ENCODE measurements at places on chromosomes 1 and 21.

DNA sequence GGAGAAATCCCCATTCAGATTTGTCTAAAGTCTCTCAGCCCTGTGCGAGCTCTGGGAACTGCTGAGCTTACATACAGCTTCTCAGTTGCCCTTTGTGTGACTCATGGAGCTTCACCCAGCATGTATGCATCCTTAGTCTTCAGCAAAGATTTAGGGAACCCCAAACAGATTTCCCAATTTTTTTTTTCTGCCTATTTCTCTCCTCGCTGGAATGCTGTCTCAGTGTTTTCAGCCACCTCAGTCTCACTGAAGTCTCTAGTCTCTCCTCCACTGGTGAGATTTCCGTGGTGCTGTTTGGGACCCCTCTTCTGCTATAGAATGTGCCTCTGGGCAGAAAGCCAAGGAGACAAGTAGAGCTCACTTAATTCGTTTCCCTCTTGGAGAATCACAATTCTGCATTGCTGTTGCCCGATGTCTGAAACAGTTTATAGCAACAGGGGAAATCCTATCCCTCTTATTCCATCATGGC is 28.1 kb upstream of the TXLNA start:
- DNase-seq = no peak

DNA sequence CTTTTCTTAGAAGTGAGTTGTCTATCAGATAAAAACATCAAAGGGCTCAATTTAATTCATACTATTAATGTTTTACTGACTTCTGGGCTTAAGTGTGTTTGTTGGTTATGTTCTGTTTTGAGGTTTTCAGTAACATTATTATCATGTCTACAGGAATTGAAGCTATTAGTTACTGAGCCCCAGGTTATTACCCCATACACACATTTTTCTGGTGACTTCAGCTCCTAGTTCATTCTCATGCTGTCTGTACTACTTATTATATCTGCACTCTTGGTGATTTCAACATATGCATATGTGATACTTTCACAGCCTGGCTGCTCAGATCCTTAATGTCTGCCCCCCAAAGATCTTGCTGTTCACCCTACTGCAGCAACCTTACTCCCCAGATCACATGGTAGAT is 27.0 kb upstream of the SGIP1 start:
- DNase-seq = no peak

DNA sequence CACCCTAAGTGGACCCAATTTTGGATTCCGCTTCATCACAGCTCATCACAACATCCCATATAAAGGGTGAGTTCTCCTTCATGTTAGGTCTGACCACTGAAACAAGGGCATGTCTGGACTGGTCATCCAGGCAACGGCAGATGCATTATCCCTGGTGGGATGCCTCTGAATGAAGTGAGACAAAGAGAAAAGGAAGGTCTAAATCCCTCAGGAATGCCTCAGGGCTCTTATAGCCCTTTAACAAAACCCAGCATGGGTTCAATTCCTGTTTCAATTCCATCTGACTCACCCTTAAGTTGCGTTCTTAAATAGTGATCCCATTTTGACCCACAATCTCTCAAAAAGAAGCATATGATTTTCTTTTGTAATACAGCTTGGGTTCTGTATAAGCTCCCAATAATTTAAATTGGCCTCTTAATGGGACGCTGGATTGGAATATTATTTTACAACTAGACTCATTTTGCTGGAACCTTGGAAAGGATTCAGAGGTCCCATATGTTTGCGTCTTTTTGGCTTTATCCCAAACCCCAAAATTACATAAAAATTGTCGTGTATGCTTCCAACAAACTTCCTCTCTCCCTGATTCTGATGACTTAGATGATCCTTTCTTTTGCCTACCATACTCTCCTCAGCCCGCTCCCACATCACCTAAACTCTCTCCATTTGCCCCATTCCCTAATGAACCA is 287.4 kb upstream of the ZP4 start:
- no peak for DNase-seq

DNA sequence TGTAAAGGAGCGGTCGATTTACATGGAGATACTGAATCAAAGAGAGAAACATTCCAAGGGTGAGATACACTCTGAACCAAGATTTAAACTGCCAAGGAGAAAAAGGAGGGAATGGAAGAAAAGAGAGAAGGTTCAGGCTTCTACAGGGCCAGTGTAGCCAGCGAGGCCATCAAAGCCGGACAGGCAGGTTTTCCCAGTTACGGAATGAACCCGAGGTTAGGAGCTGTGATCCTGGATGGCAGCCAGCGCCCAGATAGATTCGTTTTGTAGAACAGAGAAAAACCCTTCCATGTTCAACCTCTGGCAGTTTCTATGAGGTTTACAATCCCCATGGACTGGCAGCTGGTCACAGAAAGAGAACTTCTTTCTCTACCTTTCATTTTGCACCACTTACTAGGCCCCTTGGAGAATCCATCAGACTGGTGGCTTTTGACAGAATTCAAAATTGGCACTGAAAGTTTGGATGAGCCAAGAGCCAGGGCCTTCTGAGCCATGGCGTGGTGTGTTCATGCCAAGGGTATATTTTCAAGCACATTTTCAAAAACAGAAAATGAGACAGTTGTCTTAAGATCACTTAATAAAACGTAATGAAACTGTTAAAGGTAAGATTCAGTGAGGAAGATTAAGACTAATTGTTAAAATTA is 171.5 kb downstream of the RUNX1 start:
- DNase-seq = no peak

Measured in BJ (cell line).